Calu3 (cell line): ENCODE measurements at places on chromosomes 3 and 15.

DNA sequence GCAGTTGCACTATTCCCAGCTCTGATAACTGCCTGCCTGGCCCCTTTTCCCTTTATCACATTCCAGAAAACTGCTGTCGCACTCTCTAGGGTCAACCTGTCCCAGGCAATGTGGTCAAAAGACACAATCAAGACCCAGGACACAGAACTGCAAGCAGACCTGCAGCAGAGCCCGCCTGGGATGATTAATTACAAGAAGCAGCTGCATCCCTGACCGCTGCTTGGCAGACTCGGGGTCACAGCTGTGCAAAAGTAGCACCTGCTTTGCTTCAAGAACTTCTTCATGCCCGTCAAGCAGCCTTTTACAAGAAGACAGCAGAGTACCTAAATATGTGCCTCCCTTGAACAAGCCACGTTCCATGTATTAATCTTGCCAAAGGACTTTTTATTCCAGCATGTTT, 120.0 kb upstream of the ST8SIA2 start:
- no peak for DNase-seq

DNA sequence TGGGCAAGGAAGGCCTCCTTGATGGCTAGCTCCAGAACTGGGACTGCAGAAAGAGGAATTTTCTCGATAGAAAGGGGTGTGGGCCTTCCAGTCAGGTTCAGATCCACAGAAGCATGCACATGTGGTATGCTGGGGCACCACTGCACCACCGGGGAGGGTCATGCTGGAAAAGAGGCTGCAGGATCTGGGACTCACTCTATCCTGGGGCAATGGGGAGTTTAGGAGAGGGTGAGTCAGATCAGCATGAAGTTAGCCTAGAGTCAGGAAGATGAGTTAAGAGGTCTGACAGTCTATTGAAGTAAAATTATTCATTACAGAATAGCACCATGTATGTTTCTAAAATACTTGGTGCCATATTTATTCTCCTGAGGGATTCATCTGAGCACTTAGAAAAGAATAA, 130.2 kb upstream of the TOPAZ1 start:
- DNase-seq = no peak

GRCh38 chr3:102006812-102007485, 157.6 kb downstream of the NFKBIZ start:
- DNase-seq = no peak

DNA sequence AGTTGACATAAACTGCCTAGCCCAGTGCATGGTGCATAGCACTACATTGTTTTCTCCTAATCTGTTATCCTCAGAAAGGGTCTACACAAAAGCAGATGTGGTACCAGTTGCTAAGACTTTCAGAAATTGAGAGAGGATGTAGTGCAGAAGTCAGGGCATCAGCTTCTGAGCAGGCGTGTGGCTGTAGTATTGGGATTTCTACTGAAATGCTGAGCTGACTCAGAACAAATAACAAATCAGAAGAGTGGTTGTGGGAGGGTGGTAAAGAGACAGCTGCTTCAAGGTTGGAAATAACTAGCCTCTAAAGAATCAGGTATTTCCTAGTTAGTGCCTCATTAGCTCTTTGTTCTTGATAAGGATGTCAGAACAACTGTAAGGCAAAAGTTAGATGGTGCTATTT, 161.3 kb downstream of the AKAP13 start:
- no peak for DNase-seq

GRCh38 chr15:42140383-42141070, 15.9 kb downstream of the PLA2G4F start:
- no peak for DNase-seq
